ENCODE measurements at places on chromosomes 1 and 21.

DNA sequence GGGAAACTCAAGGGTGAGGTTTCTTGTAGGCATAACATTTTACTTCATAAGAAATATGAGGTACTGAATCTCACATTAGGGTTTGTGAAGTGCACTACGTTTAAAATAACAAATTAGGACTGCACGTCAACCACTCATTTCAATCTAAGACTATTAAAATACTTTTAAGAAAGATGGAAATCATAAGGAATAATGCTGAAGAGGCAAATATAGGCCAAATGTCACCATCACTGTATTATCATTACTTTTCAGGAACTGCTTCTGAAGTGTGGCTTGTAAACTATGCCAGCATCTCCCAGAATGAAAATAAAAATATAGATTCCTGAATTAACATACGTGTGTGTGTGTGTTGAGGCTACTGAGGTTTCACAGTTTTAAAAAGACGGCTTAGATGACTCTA, 56.8 kb downstream of the INTS7 start:
- DNase-seq: no peak

DNA sequence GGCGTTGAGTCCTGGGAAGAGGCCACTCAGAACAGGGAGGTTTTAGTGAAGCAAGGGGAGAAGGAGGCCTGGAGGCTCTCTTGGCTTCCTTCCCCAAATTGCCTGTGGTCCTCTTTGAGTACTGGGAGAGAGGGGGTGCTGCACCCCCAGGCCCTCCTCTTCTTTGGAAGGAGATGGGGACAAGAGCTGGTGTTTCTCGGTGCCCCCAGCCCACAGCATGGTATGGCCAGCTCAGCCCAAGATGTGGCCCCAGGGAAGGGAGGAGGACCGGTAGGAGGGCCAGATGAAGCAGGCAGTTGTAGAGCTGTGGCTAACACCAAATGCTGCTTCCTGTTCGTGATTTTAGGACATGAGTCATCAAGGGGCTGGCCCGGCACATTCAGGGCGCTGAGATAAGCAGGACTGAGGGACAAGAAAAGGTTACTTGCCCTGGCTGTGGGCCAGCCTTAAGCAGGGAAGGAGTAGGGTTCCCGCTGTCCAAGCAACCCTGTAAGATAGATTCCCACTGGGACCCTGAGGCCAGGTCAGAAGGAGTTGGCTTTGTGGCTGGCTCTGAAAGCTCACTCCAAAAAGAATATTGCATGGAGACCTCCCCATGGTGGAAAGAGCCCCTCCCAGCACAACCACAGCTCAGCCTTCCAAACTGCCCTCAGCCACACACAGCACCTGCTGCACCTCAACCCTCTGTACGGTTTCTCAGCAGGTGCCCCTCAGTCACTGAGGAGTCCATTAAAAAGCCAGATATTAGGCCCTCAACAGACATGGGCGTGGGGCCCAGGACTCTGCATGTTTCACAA, 4.9 kb upstream of the TNFRSF1B start:
- DNase-seq: peak; percentile 82

DNA sequence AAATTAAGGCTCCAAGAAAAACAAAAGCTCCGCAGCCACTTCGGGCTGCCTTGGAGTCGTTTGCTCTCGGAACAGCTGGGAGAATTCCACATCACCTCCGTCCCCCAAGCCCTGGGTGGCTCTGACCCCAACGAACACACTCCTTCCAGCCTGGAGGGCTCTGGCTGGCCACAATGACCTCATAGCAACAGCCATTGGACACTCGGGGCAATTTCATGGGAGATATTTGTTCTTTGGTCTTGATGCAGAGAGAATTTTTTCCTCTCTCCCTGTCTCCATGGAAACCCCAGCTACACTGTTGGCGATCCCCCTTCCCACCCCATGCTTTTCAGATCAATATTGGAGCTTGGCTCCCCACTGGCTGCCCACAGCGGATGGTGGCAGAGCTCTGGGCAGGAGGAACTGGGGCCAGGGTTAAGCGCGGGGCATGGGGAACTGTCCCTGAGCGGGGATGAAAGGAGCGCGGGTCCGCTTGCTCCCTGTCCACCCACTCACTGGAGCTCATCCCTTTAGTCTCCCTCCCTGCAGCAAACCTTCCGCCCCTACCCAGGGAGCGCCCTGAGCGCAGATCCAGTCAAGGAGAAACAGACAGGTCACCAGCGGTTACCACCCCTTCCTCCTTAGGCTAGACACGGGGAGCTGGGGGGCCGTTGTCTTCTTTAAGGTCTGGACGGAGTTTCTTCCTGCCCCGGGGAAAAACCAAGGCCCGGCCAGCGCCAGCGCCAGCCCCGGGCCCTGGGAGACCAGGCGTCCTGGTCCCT, 1.2 kb downstream of the WNT4 start:
- no peak for DNase-seq

- DNase-seq: no peak
These were observed 16.8 kb downstream of the SH3BP5L start for GRCh38 chr1:248808876-248809275.

DNA sequence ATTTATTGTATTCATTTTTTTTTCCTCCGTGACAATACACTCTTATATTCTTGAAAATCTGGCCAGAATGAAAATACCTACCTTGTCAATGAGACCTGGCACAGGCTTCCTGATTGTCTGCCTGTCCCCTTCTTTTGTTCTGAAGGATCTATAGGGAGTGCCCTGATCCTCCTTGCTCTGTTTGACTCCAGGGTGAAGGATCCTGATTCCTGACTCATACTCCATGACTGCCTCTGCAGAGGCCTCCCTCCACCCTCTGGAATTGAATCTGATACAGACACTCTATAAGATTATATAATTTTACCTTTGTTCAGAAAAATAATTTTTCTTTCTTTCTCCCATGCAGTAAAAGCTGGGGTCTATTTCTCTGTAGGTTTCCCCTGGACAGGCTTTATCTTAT, 116.2 kb downstream of the HMCN1 start:
- DNase-seq: no peak

- no peak for DNase-seq
These were observed 55.6 kb downstream of the B3GALNT2 start for GRCh38 chr1:235448616-235449015.

- no peak for DNase-seq
These were observed 201.1 kb upstream of the C1orf87 start for GRCh38 chr1:60274422-60275290.

GRCh38 chr1:65309304-65310077, at the start of gene DNAJC6:
TSS of gene DNAJC6 (plus strand) at chr1:65309543. CDS start at chr1:65309746, 203 bp downstream.
- DNase-seq: peak; percentile 91

Measured in NCI-H69 (cell line).